ENCODE measurements at places on chromosomes 1 and 21. TPM values are rescaled to one million over a fixed set of nuclear protein-coding genes. Genes with fewer than 3 reads are reported as not detected.

ARMH1 gene
- 2.7 TPM for total RNA-seq

ADCY10 gene
- 0.94 TPM for total RNA-seq

TMEM82 gene
- total RNA-seq: not detected

DNA sequence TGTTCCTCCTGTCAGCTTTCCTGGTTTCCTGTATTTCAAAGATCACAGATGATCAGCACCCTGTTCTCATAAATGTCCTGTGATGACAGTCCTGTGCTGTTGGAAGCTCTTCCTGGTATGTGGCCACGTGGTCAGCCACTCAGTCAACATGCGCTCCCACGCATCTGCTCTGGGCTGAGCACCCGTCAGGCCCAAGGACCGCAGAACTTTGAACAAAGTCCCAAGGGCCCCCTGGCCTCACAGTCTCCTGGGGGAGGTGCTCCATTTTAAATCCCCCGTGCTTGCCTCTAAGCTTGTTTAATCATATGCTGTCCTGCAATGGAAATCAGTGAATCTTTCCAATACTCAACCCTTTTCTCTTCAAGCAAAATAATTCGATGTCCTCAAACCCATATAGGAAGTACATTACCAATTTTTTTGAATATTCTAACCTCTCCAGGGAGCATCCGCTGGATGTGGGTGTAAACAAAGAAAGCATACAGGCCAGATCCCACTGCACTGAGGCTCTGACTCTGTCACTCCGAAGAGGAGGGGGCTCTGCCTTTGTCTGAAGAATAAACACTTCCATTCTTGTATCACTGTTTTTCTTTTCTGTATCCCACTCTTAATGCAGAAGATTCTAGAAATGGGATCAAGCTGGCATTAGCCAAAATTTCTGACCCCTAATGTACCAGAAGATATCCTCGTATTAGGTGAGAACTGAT is 250.3 kb downstream of the SDCCAG8 start:
- no peak for DNase-seq

DIO1 gene
- not detected for total RNA-seq

GRCh38 chr1:46379996-46380395 is 14.1 kb upstream of the FAAH start:
- DNase-seq: no peak
